ENCODE measurements at places on chromosomes 1 and 21.

DNA sequence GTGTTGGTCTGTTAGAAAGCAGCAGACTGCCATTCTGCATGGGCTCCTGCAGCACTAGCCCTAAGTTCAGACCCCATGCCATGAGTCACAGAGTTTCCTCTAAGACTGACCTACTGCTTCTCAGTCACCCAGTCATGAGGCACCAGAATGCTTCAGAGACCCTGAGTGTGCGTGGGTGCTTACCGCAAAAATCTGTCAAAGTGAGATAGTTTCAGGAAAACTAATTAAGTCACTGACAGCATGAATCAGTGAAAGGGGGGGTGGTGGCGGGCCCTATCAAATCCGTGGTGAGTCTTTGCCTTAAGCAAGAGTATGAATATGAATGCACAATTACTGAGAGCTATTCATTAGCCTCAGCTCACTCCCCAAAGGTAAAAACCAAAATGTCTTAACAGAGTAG is 98.1 kb downstream of the KCTD3 start:
- DNase-seq = no peak

DNA sequence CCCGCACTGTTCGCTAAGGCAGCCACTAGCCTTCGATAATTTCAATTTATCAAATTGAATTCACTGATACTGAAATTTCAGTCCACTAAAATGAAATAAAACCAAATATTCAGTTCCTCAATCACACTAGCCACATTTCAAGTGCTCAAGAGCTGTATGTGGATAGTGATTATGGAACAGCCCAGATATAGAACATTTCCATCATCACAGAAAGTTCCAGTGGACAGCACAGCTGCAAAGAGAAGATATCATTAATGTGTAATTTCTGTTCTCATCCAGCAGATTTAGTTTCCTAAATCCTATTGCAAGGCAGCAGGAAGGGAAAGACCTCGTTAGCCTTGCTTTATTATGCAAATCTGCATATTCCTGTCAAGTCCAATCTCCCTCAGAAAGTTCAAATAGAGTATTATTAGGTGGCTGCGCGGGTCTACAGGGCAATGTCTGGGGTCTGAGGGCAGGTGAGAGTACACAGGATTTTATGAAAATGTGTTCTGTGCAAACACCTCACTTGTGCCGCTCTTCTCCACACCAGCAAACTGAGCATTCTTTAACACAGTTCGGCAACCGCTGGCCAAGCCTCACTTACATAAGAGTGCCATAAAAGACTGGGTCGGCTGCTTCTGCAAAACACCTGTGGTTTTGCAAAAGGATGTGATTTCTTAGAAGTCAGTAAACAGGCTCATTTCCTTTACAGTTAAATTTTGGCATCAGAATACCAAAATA is 22.4 kb downstream of the CAPZB start:
- no peak for DNase-seq

DNA sequence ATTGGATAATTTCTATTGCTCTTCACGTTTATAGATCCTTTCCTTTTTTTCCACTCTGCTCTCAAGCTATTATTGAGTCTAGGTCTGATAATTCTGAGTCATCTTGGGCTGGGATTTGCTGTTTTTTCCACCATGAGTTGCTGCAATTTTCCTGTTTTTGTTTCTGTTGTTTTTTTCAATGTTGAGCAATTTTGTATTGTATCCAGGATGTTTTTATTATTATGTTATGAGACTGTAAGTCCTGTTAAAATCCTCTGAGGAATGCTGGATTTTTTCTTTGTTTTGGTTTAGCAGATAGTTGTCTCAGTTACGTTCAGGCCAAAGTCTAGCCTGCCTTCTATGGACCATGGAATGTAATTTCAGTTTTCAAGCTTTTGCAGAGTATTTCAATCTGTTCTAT is 13.0 kb upstream of the SLC35A3 start:
- no peak for DNase-seq

DNA sequence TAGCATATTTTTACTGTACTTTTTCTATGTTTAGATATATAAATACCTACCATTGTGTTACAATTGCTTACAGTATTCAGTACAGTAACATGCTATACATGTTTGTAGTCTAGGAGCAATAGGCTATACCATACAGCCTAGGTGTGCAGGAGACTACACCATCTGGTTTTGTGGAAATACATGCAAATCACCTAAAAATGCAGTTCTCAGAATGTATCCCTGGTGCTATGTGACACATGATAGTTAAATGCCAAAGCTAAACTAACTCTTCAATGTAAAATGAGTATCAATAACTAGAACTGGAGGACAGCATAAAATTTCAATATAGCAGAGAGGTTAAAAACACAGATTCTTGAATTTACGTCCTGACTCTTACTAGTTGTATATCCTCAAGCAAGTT is 14.8 kb downstream of the NUCKS1 start:
- no peak for DNase-seq

DNA sequence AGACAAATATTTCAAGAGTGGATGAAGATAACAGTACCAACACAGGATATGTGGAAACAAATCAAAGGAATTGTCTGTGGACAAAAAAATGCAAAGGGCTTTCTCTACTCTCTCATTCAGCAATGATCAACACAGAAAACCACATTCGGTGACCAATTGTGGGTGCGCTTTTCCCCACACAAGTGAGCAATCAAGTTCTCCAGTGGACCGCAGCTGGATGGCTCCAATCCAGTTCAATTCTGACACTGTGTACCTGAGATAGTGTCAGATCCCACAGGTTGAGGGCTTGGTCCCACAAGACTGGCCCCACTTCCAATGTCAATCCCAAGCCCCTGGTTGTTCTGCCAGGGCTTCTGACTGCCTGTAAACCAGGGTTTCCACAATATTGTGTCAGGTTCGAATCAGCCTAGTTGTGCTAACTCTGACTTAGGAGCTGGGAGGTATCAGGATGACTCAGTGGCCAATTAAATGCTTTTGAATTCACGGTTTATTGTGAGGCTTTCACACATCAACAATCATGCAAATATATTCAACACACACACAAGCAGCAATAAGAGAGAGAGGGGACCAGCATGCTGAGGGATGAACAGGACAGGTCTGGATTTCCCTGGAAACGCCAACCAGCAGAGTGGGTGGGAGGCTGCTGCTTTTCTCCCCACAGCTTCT is 87.0 kb upstream of the BTG3 start:
- DNase-seq = no peak

GRCh38 chr1:234980291-234980644 is 148.4 kb downstream of the TOMM20 start:
- DNase-seq = no peak

GRCh38 chr1:15736038-15736891 is at the start of gene SLC25A34:
Gene SLC25A34, plus strand, starts transcription at chr1:15736258. Its CDS starts 228 bp downstream, at chr1:15736486.
- DNase-seq = no peak

DNA sequence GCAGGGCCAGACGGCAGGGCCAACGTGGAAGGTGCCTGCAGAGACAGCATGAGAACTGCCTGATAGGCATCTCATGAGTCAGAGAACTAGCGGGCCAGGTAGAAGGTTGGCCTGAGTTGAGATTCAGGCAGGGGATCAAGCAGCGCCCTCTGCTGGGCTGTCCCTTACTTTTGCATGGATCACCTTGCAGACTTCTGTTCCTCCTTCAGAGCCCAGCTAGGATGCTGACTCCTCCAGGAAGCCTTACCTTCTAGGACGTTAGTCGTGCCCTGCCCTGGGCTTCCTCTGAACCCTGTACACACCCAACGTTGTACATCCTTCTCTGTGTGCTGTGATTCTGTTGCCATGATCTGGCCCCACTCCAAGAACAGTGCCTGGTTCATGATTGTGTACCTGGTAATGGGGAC is 231.3 kb upstream of the VAMP3 start:
- peak; percentile 18 for DNase-seq

DNA sequence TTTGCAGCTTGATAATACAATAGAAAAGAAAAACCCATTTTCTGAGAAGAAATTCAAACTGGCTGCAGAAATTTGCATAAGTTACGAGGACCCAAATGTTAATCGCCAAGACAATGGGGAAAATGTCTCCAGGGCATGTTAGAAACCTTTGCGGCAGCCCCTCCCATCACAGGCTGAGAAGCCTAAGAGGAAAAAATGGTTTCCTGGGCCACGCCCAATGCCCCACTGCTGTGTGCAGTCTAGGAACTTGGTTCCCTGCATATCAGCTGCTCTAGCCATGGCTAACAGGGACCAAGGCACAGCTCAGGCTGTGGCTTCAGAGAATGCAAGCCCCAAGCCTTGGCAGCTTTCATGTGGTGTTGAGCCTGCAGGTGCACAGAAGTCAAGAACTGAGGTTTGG is 37.5 kb upstream of the TMEM61 start:
- no peak for DNase-seq

DNA sequence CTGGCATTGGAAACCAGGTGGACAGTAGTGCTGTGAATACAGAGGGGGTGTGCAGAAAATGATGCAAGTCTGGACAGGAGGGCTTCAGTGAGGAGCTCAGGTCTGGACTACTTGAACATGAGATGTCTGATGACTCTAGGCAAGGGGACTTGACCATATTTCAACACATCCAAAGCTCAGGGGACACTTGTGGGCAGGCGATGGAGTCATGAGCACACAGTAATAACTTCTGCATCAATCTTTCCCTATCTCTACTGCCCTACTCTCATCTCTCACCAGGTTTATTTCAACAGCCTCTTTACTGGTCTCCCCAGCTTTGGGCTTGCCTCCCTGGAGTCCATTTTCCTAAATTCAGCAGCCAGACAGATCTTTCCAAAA is 21.9 kb downstream of the FMO2 start:
- no peak for DNase-seq

GRCh38 chr1:243471754-243472745 is 216.2 kb downstream of the SDCCAG8 start:
- no peak for DNase-seq

DNA sequence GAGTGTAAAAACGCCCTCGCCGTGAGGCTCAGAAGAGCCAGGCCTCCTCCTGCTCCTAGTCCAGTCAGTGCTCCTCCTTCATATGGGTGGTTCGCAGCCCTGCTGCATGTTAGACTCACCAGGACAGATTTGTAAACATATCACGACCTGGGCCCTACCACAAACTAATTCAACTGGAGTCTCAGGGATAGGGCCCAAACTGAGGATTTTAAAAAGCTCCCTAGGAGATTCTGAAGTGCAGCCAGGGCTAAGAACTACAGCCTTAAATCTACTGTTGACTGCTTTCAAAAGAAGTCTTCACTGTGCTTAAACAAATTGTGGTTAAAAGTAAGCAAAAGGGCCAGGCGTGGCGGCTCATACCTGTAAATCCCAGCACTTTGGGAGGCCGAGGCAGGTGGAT is 57.0 kb downstream of the CAMTA1 start:
- no peak for DNase-seq

DNA sequence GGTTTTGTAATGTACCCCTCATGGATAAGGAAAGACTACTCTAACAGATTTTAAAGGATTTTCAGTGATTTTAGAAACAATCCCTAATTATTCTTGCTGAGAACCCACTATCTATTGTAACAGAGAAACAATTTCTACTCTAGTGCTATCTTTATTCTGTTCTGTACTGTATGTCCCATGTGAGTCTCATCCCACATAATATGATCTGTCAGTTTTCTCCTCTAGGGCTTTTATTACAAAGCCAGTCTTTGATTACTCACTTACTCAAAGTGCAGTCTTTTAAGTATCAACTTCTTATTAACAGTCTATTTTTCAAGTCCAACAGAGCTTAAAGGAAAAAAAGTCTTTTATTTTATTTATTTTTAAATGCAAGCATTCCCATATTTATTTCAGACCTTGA is 54.8 kb downstream of the CTH start:
- no peak for DNase-seq

DNA sequence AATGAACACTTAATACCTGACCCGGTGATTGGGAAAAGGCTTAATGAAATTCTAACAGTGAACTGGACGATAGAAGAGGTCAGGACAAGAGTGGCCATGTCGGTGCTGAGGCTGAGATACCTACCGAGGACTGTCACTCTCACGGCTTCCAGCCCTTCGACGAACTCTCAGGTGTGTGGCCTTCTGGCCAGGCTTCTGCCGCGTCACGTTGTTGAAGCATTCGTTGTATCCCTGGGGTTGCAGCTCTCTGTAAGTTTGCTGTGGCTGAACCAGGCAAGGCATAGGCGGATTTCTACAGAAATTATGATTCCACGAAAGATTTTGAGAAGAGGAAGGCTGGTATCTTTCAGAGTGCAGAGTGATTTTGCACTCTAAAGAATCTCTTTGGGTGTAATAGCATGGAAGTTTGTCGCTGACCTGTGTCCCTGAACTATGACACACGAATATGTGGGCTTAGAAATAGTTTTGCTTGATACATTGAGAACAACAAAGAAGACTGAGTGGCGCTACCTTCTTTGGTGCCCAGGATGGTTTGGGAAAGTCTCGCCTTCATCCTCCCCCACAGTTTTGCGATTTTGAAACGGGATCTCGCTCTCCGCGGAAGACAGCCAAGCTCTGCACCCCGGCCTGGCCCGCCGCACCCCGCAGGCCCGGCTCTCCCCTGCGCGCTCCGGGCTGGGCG is 403 bp upstream of the EPHX4 start:
- no peak for DNase-seq

GRCh38 chr1:92125204-92125603 is 45.1 kb downstream of the BTBD8 start:
- DNase-seq = no peak

GRCh38 chr1:89633800-89634625 is 1.1 kb downstream of the LRRC8C start:
- no peak for DNase-seq

DNA sequence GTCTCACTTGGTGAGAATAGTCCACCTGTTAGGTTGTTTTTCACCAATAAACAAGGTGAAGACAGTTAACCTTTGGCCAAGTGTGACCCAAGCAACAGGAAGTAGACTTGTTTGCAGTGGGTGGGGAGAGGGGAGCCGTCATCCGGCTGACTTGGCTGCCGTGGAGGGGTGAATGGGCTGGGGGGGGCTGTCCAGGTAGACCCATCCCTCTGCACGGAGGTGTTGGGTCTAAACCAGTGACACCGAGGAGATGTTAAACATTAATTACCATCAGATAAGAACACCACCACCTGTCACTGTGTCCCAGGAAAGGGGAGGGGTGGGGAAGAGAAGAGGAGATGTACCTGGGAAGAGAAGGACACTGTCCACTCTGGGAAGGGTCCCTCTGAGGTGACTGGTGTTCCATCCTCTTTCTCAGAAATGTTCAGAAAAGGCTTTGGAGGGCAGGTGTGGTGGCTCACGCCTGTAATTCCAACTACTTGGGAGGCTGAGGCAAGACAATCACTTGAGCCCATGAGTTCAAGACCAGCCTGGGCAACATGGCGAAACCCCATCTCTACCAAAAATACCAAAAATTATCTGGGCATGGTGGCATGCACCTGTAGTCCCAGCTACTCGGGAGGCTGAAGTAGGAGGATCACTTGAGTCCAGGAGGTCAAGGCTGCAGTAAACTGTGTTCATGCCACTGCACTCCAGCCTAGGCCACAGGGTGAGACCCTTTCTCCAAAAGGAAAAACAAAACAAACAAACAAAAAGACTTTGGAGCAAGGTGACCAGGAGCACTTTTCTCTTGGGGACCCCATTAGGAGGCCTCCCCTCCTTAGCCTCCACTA is 6.7 kb upstream of the MYOM3 start:
- no peak for DNase-seq

DNA sequence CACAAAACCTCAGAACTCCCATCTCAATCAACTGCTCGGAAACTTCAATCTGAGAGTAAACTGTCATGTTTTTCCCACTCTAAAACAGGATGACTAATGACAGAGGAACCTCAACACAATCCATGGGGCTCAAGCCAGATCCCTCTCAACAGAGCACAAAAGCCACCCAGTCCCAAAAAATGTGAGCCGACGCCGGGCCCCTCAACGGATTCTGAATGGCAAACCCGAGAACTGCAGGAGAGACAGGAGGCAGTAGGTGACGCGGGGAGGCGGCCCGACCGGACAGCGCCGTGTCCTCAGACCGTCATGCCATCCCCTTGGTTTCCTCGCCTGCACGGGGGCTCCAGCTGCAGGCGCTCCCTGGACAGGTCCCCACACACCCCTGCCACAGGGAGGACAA is 53.4 kb downstream of the SSBP3 start:
- no peak for DNase-seq

All from stimulated activated CD4-positive, alpha-beta T cell treated with anti-CD3 and anti-CD28 coated beads, Interleukin-12 subunit alpha, Interleukin-12 subunit beta, amount 100 ng/mL, for 48 hours (primary cell).